ENCODE measurements at places on chromosomes 2 and 18.

- DNase-seq = no peak
Observed at GRCh38 chr2:83072767-83073166, 1386.3 kb downstream of the SUCLG1 start.

- no peak for DNase-seq
Observed at GRCh38 chr2:178512484-178512883, 32.2 kb downstream of the PLEKHA3 start.

DNA sequence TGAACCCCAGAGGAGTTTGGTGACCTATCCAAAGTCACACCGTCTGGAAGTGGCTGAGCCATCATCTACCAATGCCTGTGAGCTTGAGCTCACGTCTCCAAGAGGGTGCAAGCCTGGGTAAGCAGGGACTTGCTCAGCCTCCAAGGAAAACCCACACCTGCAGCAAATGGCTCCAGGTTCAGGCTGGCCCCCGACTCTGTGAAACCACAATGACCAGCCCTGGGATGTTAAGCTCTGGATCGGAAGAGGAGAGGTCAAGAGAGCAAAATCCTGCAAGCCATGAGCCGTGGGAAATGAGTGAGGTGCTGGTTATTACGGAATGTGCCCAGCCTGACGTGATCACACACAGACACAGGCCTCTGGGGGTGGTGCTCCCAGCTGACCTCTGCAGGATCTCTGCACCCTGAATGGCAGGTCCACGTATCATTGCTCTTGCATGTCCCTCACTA is 94.1 kb upstream of the OTOS start:
- DNase-seq = no peak

DNA sequence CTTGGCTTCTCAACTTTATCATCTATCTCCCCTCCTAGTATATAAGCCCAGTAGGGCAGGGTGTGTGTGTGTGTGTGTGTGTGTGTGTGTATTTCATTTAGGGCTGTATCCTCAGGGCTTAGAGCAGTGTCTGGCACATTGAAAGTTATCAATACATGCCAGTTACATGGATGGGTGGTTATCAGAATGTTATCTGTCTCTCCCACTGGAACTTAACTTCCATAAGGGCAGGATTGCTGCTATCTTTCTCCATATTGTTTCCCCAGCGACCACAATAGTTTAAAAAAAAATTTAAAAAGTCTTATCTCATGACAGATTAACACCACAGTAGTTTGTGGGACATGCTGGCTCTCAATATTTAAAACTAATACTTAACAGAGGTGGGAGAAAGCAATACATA is 488.9 kb downstream of the PLCL1 start:
- DNase-seq = no peak

GRCh38 chr2:163778045-163778781 is 42.4 kb upstream of the FIGN start:
- no peak for DNase-seq

DNA sequence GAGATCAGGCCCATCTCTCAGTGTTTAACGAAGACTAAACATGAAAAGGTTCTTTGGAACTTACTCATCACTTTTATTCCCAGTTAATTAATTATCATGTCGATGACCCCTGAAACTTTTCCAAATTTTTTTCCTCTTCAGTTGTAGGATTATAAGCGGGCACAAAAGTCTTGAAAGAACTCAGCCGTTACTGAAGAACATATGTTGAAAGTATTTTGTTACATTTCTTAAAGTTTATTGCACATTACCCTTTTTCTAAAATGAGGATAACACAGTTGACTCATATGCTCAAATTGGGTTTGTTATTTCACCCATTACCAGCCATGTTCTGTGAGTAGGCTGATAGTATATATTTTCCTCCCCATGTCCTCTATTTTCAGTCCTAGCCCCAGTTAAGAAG is 75.9 kb upstream of the COL3A1 start:
- DNase-seq = no peak

Data from activated CD4-positive, alpha-beta T cell treated with anti-CD3 and anti-CD28 coated beads, Interleukin-2, amount 10 ng/mL, durations not matched to agents 7 days and 5 days (primary cell).